Femur (tissue), 1 donor: ENCODE measurements at places on chromosomes 16 and 17.

GRCh38 chr17:67046398-67046797, 2.0 kb downstream of the CACNG1 start:
- peak; percentile 66 for DNase-seq

- DNase-seq: peak; percentile 73
These were observed 658 bp downstream of the CACNG4 start for GRCh38 chr17:66964930-66965800.

DNA sequence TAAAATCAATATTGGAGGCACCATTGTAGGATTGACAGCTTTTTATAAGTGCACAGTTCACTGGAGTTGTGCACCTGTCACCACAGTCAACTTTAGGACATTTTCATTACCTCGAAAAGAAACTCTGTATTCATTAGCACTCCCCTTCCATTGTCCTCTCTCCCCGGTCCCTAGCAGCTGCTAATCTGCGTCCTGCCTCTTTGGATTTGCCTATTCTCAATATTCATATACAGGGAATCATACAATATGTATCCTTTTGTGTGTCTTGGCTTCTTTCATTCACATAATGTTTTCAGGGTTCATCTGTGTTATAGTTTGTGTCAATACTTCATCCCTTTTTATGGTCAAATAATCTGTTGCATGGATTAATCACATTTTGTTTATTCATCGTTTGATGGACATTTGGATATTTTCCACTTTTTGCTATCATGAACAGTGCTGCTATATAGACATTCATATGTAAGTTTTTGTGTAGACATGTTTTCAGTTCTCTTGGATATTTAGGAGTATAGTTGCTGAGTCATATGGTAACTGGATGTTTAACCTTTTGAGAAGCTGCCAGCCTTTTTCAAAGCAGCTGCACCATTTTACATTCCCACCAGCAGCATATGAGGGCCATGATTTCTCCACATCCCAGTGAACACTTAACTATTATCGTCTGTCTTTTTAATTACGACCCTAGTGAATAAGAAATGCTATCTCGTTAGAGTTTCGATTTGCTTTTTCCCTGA, 9.8 kb downstream of the DNAJA3 start:
- DNase-seq: no peak

DNA sequence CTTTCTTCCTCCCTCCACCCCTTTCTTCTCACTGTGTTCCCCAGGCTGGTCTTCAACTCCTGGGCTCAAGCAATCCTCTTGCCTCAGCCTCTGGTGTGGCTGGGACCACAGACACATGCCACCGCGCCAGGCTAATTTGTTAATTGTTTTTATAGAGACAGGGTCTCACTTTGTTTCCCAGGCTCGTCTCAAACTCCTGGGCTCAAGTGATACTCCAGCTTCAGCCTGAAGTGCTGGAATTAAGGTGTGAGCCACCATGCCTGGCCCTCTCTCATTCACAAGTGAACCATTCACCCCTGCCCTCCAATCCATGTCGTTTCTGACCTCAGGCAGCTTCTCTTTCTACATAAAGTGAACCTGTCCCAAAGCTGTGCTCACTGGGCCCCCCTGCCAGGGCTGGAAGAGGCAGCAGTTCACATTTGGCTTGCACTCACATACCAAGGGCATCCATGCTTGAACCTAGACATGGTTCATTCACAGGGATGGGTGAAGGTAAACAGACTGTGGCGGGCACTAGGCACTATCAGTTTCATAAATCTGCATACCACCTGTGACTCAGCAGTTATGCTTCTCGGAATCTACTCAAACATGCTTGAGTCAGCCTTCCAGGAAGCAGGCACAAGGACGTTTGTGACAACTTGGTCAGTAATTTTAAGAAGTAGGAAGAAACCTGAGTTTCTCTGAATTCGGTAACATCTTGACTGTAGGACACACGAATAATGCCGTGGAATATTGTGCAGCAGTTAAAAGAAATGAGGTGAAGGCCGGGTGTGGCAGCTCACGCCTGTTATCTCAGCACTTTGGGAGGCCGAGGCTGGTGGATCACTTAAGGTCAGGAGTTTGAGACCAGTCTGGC, 6.0 kb upstream of the RNF213 start:
- no peak for DNase-seq

DNA sequence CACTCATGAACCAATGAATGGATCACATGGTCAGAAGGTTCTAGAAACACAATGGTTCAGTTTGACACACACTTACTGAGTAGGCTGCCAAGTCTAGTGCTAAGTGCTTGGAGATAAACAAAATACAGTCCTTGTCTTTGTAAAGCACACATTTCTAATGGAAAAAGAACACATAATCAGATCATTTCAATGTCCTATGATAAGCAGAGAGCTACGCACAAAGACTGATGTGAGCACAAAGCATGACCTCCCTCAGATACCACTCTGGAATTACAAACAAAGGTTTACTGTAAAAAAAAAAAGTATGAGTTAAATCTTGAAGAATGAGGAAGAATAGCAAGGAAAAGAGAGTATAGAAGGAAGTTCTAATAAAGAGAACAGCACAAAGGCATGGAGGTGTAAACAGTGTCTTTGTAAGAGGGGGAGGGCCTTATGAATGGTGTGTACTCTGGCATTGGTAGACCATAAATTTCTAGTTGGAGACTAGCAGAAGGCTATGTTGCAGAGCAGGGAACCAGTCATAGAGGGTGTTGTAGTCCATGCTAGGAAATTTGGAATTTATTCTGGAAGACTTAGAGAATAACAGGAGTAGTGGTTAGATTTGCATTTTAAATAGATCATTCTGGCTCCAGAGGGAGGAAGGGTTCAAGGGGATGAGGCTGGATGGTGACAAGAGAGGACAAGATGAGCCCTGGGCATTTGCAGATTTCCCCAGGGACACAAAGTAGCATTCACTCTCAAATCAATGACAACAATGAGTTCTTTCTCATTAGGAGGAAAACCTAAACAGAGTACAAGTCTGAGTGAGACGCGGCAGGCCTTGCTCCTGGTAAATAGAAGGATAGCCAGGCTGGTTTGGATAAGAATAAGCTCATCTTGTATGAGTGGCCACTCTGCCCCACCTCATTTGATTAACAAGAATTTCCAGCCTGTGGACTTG, 468.0 kb downstream of the TOX3 start:
- no peak for DNase-seq

- DNase-seq: no peak
These were observed 77.0 kb downstream of the HS3ST2 start for GRCh38 chr16:22890976-22891375.

DNA sequence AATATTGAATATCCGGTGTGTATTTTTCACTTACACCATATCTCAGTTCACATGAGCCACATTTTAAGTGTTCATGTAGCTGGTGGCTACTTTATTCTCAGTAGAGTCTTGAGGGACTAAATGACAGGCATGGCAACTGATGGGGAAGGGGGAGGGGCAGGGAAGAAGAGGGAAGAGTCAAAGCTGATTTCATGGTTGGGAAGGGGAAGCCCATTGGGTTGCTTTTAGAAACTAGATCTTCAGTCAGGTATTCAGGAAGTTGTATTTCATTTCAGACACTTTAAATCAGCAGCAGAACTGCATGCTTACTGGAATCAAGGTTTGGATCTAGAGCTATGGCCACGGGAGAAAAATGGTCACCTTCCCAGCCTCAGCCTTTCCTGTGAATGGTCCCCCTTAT, 2.9 kb upstream of the WIPI1 start:
- no peak for DNase-seq

GRCh38 chr17:81365601-81366585, 29.4 kb upstream of the BAHCC1 start:
- DNase-seq: no peak

GRCh38 chr16:49698931-49699840, 156.7 kb downstream of the ZNF423 start:
- DNase-seq: peak; percentile 70

DNA sequence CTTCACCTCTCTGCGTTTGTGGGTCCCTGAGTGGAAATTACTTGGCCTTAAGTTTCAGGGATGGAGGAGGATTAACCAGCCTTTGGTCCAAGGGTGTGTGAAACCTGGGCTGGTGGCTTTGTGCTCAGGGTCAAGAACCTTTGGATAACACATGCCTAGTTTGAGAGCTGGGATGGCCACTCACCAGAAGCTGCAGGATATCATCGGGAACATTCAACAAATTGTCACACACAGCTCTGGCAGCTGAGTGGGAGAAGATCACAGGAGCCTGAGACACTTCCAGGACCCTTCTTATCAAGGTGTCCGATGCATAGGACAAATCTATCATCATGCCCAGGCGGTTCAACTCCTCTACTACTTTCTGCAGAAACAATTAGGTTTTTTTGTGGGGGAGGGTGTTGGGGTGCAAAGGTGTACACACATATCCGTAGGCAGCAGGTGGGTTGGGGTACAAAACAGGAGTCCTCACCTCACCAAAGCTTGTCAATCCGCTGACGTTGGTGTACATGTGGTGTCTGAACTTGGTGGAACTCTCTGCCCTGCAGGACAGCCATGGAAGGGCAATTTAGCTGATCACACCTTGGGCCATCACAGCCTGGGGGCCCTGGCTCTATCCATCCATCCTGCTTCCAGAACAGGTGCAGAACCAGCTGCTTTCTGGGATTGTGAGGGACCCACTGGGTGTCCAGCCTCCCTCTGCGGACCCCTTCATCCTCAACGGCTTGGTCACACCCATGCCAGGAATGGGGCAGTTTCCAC, 2.7 kb downstream of the DPEP3 start:
- DNase-seq: no peak

DNA sequence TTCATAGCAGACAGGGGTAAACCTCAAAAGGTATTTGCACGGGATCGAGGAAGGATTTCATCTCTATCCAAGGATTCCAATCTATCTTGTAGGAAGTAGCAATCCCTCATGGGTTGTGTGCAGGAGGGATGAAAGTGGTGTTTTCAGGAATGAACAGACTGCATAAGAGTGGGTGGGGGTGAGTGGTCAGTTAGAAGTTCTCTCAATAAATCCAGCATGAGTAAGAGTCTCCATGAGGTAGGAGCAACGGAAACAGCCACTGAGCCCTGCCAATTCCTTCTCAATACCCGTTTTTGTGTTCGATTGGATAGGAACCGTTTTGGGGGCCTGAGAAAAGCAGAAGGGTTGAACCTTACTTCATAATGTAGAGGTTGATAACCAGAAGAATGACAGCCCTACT, 375.6 kb downstream of the SOX9 start:
- DNase-seq: no peak

GRCh38 chr17:39069114-39069756, 82.2 kb downstream of the PLXDC1 start:
- no peak for DNase-seq

DNA sequence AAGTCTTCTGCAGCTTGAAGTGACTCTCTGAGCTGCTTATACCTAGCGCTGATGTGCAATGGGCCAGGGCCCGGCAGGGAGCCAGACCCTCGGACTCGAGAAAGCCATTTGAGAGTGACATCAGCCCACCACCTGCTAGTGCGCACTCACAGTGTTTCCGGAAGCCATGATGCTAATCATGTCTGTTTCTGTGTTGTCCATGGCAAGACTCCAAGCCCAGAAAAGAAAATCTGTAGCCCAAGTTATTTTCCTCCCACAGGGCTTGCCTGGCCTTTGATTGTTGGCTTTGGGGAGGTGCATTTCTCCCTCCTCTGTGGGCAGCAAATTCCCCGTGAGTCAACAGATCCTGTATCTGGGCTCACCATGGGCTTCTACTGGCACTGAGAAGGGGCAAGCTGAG, 1.8 kb upstream of the CDRT4 start:
- DNase-seq: peak; percentile 59

GRCh38 chr17:4789951-4790704, 1.4 kb downstream of the GLTPD2 start:
- peak; percentile 92 for DNase-seq

GRCh38 chr17:35557353-35557752, 3.3 kb downstream of the SLFN14 start:
- no peak for DNase-seq

DNA sequence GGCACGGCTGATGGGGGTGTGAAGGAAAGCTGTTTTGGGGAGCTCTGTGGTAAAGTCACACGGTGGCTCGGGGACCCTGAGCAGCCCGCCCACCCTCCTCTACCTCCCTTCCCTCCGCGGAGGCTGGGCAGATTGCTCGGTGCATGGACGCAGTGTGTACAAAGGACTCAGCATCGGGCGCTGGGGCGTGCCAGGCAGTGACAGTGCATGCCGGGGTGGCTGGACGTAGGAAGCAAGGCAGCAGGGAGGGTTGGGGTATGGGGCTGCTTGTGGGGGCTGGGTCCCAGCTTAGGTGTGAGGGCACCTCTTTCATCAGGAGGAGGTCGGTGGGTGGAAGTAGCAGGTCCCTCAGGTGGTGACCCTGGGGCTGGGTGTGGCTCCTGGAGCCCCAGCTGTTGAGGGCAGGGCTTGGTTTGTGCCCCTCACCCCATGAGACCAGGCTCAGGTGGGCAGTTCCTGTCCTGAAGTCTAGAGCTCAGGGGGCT, 159.9 kb upstream of the GSE1 start:
- DNase-seq: no peak

- no peak for DNase-seq
These were observed 35.2 kb downstream of the GJC1 start for GRCh38 chr17:44794851-44795413.

DNA sequence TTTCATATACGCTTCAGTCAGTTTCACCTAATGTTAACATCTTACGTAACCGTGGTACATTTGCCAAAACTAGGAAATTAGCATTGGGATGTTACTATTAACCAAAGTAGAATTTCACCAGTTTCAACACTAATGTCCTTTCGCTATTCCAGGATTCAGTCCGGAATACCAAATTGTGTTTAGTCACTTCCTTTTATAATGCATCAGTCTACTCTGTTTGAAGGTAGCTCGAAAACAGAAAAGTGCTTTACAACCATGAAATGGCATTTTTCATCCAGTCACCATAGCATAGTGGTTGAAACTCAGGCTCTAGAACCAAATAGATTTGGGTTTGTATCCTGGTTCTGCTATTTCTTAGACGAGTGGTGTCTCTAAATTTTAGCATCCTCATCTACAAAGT, 29.4 kb downstream of the AP2B1 start:
- no peak for DNase-seq

DNA sequence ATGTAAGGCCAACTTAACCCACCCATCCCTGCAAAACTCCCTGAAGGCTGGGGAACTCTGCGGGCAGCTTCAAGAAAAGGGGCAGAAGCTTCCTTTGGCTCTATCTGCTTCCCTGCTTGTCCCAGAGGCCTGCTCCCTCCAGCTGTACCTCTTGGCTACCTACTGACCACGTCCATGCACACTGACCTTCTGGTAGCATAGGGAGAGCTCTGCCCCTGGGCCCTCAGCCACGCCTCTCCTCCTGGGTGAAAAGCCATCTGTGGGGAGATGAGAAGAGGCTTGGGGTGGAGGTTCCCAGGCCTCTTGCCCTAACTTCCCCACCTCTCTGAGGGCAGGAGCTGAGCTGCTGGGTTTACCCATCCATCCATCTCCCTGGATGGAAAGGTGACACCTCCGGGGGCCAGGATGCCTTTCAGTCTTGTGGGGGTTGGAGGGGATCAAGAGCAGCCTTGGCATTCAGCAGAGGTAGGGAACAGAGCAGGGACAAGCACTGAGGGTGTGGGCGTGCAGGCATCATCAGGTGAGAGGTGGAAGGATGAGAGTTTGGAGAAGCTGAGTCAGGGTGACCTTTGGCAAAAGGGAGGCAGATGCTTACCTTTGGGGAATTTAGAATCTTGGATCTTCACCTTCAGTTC, 23.4 kb upstream of the MFSD6L start:
- DNase-seq: no peak

GRCh38 chr16:88977018-88977811, at the start of gene CBFA2T3:
Gene CBFA2T3 (minus strand): TSS chr16:88977207. CDS start chr16:88976807, 400 bp downstream.
- DNase-seq: peak; percentile 87

- peak; percentile 70 for DNase-seq
These were observed 151.1 kb upstream of the GSE1 start for GRCh38 chr16:85461814-85462713.
